GM23248 (cell line): ENCODE measurements at places on chromosomes 4 and X.
A peak's percentile ranks its signal among the peaks of the same experiment; 100 is the strongest.

DNA sequence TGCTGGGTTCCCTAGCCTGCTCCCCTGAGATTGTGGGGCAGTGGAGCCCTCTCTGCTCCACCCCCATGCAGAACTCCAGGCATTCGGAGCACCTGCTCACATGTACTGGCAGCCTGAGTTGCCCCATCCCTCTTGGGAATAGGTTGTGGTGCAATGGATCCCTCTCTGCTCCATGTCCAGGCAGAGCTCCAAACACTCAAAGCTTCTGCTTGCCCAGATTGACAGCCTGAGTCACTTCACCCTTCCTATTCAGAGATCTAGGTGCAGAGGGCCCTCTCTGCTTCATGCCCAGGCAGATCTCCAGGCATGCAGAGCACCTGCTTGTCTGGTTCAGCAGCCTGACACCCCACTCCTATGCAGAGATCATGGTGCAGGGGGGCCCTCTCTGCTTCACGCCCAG lies 18.6 kb upstream of the TEX13B start:
- DNase-seq, result no peak

DNA sequence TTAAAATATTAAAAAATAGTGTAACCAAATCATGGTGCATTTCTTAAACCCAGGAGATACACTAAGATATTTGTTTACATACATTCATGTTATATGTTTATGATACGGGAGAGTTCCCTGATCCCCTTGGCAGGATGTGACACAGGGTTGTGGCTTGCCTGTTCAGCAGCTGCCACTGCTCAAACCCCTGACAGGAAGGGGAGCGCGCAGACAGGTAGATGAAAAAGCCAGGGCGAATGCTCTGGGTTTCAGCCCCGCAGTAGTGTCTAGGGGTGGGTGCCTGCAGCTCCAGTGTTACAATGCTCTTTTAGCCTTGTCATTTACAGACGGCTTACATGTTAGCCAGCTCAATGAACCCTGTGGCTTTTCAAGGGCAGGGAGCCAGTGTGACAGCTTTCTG lies 1343.8 kb upstream of the IGFBP7 start:
- no peak for DNase-seq

- DNase-seq, result peak; percentile 78
These were observed 25.1 kb downstream of the PIR start for GRCh38 chrX:15468036-15468435.

DNA sequence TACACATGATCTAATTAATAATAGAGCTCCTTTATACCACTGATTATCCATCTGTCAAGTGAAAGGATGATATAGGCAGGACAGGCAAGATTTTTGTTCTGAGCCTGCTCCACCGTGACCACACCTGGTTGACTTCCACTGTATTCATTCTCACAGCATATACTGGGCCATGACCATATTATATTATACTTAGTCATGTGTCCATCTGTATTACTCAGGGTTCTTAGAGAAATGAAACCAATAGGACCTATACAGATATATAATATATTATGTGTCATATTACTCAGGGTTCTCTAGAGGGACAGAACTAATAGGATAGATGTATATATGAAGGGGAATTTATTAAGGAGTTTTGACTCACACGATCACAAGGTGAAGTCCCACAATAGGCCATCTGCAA lies 675.1 kb downstream of the GRXCR1 start:
- no peak for DNase-seq

DNA sequence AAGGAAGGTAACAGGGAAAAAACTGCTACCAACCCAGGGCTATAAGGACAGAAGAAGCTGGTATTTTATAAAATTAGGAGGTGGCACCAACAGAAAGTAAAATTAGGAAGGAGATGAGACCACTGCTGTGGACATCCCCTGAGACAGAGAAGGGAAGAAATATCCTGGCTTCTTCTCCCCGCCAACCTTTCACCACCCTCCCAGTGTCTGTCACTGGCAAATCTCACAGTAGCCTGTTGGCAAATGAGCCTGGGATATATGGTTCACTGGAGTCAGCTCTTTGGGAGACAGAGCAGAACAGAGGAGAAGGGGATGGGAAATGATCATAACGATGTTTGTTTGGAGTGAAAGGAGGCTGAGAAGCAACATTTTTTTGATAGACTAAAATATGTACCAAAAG lies 190.9 kb upstream of the PACRGL start:
- DNase-seq, result no peak

DNA sequence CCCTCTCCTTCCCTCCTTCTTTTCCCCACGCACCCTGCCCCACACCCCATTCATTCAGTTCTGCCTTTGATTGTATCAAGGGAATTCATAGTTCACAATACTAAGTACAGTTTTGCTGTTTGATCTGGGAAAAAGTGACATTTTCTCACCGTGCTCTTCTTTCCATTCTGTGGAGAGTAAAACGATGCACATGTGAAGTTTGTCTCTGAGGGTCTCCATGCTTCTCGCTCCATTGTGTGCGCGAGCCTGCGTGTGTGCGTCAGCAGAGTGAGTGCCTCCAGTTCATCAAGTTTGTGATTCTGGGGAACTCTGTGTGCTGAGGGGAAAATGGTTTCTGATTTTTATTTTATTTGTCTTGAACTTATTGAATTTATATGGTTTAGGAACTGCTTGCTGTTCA lies 1.9 kb downstream of the STK26 start:
- no peak for DNase-seq

DNA sequence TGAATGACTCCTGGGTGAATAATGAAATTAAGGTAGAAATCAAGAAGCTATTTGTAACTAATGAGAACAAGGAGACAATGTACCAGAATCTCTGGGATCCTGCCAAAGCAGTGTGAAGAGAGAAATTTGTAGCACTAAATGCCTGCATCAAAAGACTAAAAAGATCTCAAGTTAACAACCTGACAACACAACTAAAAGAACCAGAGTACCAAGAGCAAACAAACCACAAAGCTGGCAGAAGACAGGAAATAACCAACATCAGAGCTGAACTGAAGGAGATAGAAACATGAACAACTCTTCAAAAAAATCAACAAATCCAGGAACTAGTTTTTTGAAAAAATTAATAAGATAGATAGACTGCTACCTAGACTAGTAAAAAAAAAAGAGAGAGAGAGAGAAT lies 8.4 kb downstream of the CFAP299 start:
- DNase-seq, result no peak

DNA sequence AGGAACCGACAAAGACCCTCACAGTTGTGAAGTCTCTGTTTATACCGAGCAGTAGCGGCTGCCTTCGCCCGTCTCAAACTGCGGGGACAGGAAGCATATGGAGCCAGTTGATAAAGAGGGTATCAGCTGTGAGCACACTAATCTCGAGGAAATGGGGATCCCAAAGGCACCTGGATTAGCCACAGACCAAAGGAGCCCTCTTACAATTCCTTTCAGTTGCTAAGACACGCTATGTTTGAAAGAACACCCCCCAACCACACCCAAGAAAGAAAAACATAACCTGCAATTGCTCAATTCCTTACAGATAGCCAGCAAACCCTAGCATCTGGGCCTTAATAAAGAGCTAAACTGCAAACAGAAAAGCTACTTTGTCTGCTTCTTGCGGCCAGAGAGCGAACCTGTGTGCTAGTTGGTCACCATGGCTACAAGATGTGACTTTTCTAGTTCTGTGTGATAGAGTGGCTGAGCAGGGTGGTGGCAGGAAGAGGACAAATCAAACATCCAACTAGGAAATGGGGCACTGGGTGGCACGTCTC lies 23.3 kb upstream of the CHRNA9 start:
- no peak for DNase-seq

- peak; percentile 95 for DNase-seq
These were observed 503.3 kb upstream of the FAM241A start for GRCh38 chr4:111641813-111642579.
